ENCODE measurements at places on chromosomes 1 and 21.

- DNase-seq = no peak
Observed at GRCh38 chr1:222995236-222995580, 147.8 kb downstream of the TLR5 start.

- no peak for DNase-seq
Observed at GRCh38 chr1:248243204-248243603, 12.0 kb downstream of the OR2M4 start.

GRCh38 chr1:222749927-222750326 is 12.9 kb downstream of the FAM177B start:
- no peak for DNase-seq

- no peak for DNase-seq
Observed at GRCh38 chr1:3915551-3916121, 15.6 kb upstream of the C1orf174 start.

DNA sequence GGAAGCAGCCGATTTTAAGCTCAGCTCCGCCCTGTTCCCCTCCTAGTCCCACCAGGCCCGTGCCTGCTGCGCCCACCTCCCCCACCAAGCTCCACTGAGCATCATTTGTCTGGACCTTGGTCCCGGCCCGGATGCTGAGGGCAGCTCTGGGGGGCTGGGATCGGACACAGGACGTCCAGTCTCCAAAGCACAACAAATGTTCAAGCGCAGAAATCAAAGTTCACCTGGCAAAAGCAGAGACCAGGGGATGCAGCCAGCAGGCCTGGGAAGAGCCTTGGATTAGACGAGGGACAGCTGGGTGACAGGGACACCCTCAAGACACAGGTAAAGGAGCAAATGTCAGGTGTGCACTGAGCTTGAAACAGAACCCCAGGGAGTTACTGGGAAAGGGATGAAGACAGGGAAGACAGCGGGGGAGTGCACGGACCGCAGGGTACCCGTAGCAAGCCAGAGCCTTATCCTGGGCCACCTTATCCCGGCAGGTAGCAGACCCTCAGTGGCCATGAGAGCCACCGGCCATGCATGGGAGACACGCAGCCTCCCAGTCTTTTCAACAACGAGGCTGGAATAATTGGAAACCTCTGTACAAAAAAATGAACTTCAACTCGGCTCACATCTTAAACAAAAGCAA is 22.2 kb upstream of the TMEM52 start:
- DNase-seq = no peak

DNA sequence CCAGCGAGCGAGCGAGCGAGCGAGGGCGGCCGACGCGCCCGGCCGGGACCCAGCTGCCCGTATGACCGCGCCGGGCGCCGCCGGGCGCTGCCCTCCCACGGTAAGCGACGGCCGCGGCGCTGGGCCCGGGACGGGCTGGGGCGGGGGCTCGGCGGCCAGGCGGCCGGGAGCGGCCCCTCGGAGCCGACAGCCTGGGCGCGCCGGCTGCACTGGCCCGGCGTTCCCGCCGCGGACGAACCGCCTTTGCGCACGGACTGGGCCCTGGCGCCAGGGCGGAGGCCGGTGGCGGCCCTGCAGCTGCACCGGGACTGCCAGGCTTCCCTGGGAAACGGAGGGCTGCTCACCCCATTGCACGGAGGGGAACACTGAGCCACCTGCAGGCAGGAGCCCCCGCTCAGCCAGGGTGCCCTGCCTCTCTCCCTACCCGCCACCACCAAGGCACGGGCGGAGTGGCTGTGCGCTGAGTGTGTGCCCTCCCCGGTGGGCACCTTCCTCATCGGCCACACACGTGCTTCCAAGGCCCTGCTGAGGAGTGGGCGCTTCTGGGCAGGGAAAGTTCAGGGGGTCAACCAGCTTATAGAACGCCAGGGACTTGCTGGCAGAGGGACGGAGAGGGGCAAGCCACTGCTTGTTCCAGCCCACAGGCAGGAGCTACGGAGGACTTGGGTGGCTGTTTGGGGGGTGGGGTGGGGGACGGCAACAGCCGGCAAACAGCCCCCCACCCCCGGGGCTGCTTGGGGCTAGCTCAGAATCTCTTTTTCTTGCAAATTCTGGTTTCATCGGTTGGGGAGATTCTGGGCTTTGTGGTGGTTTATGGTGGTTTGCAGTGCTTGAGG is 532 bp downstream of the CSF1 start:
- DNase-seq = no peak

- no peak for DNase-seq
Observed at GRCh38 chr1:241202401-241202800, 154.6 kb downstream of the RGS7 start.

DNA sequence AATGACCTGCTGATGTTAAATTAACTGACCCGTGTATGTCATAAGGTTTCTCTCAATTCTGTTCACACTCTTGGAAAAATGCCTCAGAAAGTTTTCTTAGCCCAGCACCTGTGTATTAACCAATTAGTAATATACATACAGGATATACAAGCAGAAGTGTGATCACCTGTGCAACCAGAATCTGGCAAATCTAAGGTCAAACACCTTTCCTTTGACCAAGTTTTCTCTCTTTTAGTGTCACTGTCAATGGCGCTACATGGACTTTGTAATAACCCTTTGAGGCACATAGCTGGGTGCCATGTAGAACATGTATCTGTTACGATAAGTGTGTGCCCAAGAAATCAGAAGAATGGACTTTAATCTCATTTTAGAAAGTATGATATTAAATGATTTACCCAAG is 1.1 kb downstream of the NCSTN start:
- DNase-seq = no peak

GRCh38 chr1:91515994-91516393 is 15.3 kb downstream of the CDC7 start:
- DNase-seq = no peak

- DNase-seq = no peak
Observed at GRCh38 chr1:203628201-203629015, 1.8 kb downstream of the ATP2B4 start.

DNA sequence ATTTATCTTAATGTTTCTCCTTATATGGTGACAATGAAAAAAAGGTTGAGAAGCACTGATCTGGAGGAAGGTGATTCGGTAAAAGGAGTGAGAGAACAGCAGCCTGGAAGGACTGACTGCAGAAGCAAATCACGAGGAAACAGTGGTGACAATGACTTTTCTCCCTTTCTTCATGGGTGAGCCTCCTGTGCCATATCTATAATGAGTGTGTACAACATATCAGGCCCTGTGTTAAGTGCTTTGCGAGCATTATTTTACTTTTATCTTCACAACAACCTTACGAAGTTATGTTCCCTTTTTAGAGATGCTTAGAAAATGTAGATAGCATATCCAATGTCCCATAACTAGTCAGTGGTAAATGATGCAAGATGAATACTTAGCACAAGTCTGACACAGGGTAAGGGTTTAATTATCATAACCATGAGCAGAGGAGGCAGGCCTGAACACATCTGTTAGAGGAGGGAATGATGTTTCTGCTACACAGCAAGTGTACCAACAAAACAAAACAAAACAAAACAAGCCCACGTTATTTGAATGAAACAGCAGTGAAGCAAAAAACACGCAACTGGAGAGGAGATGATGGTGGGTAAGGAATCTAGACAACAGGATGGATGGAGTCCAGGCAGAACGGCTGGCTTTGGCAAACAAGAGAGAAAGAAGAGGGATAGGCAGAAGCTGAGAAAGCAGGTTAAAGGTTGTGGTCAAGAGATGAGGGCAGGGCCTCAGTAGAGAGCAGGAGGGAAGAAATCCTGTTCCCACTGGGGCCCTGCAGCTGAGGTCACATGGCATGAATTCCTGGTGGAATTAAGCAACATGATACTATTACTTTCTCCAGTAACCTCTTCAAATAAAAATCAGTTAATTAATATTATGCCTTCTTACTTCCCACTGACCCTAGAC is 29.6 kb downstream of the GNG12 start:
- no peak for DNase-seq

GRCh38 chr1:73820843-73821242 is 377.1 kb downstream of the LRRIQ3 start:
- DNase-seq = no peak

DNA sequence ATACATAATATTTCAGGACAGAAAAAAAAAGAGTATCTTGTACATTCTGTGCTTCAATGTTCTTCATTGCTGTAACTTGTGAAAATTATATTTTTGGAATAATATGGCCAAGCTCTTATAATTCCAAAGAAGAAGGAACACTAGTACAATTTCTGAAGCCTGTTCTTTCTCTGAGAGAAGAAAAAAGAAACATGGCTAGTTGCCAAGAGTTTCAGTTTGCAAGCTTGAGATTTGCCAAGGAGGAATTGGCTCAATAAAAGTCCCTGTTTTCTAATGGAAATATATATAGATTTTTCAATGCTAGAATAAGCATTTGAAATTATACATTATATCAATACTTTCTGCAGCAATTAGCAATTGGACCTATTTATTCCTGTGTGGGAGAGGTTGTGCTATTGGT is 285.2 kb upstream of the NEGR1 start:
- DNase-seq = no peak
